Activated naive CD4-positive, alpha-beta T cell treated with anti-CD3 and anti-CD28 coated beads for 36 hours (primary cell): ENCODE measurements at places on chromosomes 7 and 10.
A peak's percentile ranks its signal among the peaks of the same experiment; 100 is the strongest.

DNA sequence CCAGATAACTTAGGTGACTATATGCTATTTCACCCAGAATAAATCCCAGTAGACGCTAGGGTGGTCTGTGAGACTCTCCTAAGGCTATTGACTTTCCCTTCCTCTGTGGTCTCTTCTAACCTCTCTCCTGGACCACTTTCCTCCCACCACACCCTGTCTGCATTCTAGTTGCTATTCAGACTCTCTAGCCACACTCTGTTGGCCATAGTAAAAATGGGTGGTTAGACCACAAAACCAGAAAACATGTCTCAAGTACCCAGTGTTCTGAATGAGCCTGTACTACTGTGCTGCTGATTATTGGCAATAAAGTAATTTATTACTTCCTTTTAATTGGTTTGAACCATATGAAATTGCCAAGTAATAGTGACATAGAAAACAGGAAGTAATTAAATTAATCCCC, 240.8 kb downstream of the KIF20B start:
- no peak for DNase-seq

DNA sequence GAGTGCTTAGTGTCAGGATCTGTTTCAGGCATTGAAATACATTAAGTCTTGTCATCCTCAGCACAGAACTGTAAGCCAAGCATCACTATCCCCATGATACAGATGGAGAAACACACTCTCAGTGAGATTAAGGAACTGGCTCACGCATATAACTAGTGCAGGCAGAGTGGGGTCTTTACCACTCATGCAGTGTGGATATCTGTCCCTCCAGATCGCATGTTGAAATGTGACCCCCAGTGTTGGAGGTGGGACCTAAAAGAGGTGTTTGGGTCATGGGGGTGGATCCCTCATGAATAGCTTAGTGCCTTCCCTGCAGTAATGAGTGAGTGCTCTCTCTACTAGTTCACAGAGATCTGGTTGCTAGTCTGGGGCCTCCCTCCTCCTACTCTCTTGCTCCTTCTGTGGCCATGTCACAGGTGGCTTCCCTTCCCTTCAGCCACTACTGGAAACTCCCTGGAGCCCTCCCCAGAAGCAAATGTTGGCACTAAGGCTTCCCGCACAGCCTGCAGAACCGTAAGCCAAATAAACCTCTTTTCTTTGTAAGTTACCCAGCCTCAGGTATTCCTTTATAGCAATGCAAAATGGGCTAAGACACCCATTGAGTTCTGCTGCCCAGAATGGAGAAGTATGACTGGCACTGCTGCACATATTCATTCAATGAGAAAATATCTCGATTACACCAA, 31.8 kb upstream of the MSMB start:
- no peak for DNase-seq

DNA sequence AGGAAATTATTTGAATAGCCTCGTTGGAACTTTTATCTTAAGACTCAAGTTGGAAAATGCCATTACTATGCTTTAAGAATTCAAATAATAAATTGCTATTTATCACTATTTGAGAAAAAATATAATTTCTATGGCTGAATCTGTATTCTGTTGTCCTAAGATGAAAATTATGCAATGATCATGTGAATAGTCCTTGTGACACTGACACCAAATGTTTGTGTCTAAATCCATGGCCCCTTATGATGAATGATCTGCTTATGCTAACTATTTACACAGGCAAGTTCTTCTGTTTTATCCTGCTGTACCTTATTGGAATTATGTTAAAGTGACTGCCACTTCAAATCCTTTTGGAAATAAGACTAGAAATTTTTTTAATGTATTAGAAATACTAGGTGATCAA, 208.7 kb downstream of the DOCK4 start:
- DNase-seq: no peak

GRCh38 chr7:360454-361100, 70.6 kb downstream of the FOXL3 start:
- DNase-seq: peak; percentile 81

- DNase-seq: no peak
These were observed 9.4 kb upstream of the NRG3 start for GRCh38 chr10:81865581-81865980.

DNA sequence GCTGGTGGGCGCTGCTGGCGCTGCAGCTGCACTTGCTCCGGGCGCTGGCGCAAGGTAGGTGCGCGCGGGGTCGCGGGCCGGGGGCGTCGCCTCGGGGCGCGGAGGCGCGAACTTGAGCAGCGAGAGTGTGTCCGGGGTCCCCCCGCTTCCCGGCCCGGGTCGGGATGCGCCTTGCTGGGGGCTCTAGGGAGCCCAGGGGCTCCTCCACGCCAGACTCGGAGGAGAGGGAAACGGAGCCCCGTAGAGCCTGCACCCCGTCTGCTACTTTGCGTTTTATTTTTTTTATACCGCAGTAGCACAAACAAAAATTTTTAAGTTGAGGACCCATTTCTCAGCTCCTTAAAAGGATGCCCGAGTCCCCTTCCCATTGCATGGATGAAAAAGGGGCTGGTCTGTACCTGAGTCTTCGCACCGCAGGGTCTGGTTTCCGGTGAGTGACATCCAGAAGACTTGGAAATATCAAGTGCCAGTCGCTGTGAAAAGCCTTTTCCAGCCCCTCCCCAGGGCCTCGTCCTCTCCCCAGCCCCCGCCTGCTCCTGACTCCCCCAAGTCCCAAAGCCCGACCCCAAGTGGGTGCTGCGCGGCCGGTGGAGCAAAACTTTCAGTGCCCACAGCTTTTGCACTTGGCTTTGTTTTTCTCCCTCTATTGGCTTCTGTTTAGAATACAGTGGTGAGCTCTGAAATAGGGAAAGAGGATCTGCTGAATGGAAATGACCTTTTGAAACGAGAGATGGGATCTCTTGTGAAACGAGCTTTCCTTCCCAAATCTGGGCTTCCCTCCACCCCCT, 973 bp downstream of the SDK1 start:
- peak; percentile 14 for DNase-seq
